ENCODE measurements at places on chromosomes 4 and X.

GRCh38 chr4:180999217-180999616, 1244.0 kb upstream of the TENM3 start:
- no peak for DNase-seq

DNA sequence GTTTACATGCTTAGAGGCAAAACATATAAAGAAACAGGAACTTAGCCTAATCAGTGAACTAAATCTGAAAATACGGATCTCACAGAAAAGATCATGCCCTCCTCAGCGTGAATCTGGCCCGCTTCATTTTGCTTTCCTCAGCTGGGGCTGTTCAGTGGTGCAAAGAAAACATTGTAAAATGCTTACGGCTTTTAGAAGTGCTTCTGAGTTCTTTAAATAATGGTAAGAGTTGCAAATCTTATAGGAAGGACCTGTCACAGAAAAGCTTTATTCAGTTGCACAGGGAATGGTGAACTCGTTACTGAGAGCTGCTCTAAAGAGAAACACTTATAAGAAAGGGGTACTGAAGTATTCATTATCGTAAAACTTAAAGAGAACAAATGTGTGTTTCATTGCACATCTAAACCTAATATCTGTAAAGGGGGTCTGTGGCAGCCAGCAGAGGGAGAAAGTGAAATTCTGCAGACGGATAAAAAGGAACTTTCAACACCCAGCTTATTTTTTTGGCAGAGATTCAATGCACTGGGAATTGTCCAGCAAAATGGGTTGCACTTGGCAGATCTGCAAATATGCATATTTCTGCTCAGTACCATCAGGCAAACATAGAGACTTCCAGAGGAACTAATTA, 139.2 kb upstream of the ANK2 start:
- peak; percentile 69 for DNase-seq

- DNase-seq: no peak
These were observed 23.6 kb upstream of the SCOC start for GRCh38 chr4:140349816-140350215.

- DNase-seq: no peak
These were observed 14.2 kb upstream of the IL9R start for GRCh38 chrX:155983326-155983725.

- DNase-seq: no peak
These were observed 260.3 kb upstream of the TEX13A start for GRCh38 chrX:105480646-105481310.

- no peak for DNase-seq
These were observed 668.1 kb downstream of the RPA4 start for GRCh38 chrX:97551821-97552220.

DNA sequence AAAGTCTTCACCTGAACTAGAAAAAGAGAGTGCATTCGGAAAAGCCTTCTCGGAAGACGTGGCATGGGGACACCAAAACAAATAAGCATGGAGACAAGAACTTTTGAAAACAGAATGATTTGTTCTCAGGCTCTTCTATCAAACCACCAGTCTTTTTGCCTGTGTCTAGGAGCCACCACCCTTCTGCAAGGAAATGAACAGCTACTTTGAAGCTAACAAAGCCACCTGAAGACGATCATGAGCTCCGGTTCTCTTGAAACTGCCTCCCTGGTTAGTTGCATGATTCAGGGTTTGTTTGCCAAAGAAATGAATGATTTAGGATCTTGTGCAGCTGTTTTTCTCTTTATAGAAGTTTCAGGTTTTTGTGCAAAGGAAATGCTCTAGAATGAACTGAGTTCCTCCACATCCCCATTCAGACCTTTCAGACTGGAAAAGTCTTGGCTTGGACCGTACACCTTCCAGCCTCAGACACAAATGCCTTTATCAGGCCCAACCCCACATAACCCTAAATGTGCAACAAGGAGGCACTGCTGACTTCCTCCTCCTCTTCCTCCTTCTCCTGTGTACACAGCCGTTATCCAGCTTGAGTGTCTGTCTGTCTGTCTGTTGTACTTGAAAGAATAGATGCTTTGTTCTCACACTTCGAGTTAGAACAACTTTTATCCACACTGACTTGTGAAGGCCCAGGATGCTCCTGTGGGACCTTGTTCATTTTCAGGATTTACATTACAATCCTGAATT, 334.8 kb upstream of the KLF3 start:
- DNase-seq: no peak

DNA sequence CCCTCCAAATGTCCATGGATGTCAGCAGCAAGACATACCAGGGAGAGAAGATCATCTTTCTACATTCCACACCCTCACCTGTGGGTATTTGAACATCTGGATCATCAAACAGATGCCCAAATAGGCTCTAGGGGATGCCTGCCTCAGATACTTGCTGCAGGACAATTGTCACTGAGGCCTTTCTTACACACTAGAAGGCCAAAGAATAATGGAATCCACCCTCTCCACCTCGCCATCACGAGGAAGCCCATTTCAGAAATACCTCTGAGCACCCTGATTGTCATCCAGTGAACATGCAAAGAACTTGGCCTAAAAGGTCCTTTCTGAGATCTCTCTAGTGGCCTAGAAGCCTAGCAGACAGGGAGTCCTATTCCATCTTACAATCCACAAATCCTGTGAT, 6.9 kb upstream of the KIAA1210 start:
- DNase-seq: no peak

- DNase-seq: no peak
These were observed 171.0 kb upstream of the PPP1R2C start for GRCh38 chrX:42948723-42949657.

DNA sequence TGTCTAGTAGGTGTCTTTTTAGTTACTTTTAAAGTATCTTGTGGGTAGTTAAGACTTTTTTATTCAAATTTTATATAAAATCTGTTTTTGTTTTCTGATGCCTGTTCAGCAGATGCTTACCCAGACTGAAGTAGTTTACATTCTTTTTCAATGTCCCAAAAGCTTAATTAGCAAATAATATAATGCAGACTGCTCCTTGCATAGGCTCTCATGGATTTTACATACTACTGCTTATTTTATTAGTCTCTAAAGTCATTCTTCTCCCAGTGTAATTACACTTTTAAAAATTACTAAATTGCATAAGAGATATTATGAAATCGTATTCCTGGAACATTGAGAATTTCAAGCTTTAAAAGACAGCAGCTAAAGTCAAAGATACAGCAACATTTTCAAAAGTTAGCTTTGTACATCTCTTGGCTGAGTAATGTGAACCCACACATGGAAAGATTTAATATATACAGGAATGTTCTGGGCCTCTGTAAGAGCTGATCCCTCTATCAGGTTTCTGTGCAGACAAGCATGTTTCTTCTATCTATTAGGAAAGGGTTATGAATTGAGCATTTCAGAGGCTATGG, 148.4 kb upstream of the SPRY1 start:
- DNase-seq: peak; percentile 62

DNA sequence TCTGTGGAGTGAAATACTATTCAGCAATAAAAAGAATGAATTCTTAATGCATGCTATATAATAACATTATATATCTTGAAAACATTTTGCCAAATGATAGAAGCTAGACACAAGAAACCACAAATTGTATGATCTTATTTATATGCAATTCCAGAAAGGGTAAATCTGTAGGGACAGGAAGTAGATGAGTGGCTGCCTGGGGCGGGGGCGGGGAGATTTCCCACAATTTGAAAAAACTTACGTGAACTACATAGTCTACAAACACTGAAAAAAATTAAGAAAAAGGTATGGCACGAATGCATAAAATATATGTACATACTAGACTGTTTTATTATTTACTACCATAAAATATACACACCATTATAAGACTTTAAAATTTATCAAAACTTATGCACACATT, 81.6 kb downstream of the WWC2 start:
- no peak for DNase-seq

- no peak for DNase-seq
These were observed 32.7 kb downstream of the DHX15 start for GRCh38 chr4:24551492-24552289.

DNA sequence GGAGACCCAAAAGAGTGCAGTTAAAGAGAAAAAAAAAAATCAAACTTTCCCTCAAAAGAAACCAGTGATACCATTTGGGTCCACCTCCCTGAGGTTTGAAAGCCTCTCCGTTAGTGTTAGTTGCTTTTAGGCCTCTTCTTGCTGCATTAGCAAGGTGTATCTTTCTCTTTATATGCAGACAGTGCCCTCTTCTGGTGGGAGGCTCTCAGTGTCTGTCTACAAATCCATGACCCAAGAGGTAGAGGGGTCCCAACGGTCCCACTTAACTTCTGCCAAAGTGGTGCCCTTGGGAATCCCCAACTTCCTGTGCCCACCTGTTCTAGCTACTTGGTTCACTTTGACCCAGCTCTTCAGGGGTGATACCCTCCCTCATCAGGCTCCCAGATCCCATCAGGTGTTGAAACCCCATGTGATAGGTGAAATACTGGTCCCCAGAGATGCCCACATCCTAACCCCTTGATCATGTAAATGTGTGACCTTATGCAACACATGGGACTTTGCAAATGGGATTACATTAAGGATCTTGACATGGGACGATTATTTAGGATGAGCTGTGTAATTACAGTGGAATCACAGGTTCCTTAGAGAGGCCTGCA, 63.7 kb upstream of the CD99 start:
- peak; percentile 12 for DNase-seq

DNA sequence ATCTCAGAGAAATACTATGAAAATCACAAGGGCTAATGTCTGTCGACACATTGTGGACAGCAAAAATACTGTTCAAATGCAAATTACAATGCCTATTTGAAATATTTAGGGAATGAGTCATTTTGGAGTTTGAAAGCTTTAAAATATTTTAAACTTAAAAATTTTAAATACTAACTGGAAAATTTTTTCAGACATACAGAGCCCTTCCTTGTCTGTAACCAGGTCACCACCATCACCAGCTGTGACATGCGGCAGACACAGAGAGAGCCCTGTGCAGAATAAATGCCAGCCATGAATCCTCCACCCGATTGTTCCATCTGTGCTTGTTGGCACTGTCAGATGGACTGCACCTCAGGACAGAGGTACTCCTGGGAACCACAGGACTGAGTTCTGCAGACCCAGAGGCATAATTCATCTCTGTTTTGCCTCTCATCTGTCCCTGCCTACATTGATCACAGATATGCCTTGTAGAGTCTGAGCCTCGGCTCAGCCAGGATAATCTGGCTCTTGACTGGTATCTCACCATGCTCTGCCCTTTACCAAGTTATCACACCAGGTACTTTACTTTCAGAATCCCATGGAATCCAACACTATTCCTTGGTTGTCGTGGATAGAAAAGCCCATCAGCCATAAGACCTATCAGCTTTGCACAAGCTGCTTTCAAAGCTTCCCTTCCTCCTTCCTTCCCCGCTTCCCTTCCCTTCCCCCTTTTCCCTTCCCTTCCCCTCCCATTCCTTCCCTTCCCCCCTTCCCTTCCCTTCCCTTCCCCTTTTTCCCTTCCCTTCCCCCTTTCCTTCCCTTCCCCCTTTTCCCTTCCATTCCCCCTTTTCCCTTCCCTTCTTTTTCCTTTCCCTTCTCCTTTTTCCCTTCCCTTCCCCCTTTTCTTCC, 67.2 kb downstream of the TBC1D9 start:
- DNase-seq: no peak

- peak; percentile 29 for DNase-seq
These were observed 76.5 kb downstream of the COL4A5 start for GRCh38 chrX:108516184-108516583.

DNA sequence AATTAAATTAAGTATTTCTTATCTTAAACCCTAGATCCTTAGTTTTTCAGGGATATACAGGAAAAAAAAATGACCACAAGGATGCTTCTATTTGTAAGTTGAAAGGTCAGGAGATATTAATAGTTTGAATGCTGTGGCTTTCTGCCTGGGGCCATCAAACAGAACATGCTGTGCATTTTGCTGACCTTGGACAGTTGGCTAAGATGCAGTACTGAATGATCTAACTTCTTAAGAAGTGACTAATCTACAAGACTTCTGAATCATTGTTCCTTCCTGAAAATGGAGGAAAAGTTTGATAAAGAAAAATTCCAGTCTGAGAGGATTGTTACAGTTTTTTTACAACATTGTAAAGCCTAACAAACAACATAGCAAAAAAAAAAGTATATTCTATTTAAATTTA, 237.8 kb upstream of the JADE1 start:
- peak; percentile 93 for DNase-seq

- DNase-seq: no peak
These were observed 22.2 kb downstream of the BTC start for GRCh38 chr4:74772106-74772505.

- no peak for DNase-seq
These were observed 2.4 kb upstream of the MORF4L2 start for GRCh38 chrX:103688946-103689345.

DNA sequence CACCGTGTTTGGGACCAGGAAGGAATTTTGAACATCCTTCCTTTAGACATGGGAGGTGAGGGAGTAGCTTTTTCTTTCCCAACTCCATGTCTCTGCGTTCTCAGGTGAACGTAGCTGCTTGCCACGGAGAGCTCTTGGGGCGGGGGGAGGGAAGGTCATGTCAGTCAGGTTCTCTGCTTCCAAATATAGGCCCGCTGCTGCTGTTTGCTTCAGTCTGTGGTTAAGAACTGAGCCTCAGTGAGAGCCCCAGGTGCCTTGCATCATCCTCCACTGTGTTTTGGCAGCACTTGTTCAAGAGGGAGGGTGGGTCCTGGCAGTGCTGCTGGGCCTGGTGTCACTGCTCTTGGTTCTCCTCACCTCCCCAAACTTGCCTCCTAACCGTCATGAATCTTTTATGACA, 46.5 kb downstream of the HADH start:
- DNase-seq: no peak

GRCh38 chr4:100876546-100876945, 358.7 kb upstream of the EMCN start:
- no peak for DNase-seq

DNA sequence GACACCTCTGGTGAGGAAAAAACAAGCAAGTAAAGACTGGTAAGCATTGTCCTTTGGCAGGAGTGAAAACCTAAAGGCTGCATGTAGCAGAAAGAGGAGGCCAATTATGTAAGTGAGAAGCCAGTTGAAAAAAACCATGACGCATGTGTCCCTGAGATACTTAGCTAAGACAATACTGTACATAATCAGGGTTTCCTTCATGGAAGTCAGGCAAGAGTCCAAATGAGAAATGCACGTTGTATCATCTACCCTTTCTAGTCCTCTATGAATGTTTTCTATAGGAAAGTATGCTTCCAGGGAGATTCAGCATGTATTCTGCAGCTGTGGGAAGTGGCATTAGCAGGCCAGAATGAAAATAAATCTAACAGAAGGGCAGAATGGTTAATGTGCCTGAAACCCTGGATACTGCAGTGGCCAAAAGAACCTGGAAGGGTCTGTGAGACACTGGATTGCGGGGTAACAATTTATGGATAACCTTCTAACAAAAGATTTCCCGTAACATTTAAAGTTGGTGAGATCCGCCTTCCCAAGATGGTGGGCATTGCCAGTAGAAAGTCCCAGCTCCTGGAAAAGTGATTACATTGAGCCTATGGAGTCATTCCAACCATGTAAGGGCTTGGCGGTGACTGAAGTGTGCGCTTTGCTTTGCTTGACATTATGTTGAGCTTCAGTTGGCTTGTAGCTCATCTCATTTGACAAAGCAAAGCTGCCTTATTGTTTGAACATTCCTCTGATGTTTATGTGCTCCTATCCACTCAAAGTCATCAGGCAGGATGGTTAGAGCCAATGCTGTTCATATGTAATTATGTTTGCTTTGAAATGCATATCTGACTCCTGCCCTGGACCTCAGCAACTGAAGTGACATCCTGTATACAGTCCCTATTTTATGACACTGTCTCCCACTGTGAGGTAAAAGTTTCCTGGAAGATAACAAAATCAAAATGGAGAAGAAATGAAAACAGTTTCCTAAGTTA, 200.4 kb downstream of the ARHGAP24 start:
- no peak for DNase-seq

- DNase-seq: no peak
These were observed 60.5 kb upstream of the ADAMTS3 start for GRCh38 chr4:72629540-72629939.
